ENCODE measurements at places on chromosomes 12 and 14.
A peak's percentile ranks its signal among the peaks of the same experiment; 100 is the strongest.

DNA sequence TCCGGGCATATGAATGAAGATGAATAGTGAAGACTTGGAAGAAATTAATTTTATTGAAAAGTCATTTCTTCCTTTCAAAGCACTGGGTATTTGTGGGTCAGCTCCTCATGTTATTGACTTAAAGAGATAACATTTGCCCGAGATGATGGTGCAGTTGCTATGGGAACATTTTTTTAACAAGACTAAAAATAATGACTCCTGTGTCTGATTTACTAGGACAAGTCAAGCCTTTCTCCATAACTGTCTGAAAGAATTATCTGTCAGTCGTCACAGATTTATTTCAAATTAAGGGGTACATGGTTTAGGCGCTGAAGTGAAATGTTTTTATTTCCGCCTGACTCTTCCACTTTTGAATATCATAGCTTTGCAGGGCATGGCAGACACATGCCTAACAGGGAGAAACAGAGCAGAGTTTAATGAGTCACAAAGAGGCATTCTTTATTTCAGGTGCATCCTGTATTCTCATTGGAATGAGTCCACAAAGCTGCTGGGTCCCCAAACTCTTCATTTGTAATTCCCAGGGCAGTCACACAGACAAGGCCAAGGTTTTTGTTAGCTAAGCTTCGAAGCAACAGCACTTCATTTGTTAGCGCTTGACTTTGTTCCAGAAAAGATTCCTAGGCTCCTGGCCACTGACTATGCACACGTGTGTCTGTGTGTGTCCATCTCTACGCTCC is 4.3 kb upstream of the GPHB5 start:
- DNase-seq: no peak

DNA sequence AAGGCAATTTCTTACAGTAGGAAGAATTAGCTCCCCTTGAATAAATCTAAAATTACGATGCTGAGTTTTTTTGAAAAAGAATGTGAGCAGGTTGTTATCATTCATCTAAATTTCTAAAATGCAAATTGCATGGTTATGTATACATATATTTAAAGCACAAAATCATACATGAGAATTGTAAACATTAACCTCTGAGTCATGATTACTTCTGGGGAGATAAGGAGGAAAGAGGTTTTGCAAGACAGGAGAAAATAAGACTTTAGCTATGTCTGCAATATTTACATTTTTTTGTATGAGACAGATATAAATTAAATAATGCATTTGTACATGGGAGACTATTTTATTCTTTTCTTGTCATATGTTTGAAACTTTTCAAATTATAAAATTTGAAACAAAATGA is 72.2 kb downstream of the TSPAN8 start:
- DNase-seq: no peak

DNA sequence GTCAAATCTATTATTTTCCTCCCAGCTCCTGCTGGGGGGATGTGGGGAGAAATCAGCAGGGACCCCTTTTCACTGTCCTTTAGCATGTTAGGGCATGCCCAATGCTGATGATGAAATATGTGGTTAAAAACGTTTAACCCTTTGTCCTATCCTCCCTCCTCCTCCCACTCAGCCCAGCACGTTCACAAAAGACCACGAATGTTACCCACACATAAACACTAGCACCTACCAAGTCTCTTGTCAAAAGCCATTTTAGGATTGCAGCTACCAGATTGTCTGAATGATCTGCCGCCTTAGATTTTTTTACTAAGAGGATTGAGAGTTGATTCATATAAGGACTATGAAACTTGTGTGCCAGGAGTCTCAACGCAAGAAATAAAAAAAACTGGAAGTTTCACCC is 70.4 kb downstream of the TBK1 start:
- no peak for DNase-seq

- DNase-seq: no peak
Observed at GRCh38 chr12:109219938-109220337, 89.1 kb downstream of the FOXN4 start.

- no peak for DNase-seq
Observed at GRCh38 chr12:94158666-94159065, 10.3 kb downstream of the PLXNC1 start.

DNA sequence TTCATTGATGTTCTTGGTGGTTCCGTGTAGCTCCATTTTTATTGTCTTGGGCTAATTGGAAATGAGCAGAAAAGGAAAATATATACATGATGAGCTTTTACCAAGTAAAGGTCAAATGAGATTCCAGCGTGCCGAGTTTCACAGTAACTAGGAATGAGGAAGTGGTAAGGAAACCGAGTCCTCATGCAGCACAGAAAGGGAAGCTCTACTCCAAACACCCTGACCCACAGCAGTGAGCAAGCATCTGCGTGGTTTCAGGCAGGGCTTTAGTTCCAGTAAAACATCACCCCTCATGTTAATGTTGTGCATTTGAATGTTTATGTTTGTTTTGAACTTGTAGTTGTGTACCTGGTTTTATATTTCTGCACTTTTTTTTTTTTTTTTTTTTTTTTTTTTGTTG is 208.0 kb downstream of the SLC41A2 start:
- peak; percentile 30 for DNase-seq

Data from left forelimb (tissue), 1 donor.